ENCODE measurements at places on chromosomes 13 and 19.
A peak's percentile ranks its signal among the peaks of the same experiment; 100 is the strongest.

- no peak for DNase-seq
Observed at GRCh38 chr19:10283301-10284064, 3.3 kb upstream of the ICAM4 start.

DNA sequence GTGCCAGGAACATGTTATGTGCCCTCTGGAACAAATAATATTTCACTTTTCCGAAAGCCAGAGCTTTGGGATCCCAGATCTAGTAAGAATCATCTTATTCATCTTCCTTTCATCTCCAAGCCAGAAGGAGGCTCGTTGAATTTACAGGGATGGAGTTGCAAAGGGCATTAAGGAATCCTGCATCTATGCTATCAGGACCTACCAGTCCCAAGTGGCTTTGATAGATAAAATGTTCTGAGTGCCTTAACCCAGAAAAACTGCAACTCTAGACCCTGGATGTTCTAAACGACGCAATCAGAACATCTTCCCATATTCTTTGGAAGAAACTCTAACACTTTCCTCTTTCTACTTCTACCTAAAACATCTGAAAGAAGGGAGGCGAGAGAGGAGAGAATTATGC is 9.2 kb upstream of the EDDM13 start:
- no peak for DNase-seq

GRCh38 chr13:66618702-66619101 is 611.4 kb downstream of the PCDH9 start:
- DNase-seq, result no peak

GRCh38 chr13:108273429-108274118 is 4.1 kb downstream of the TNFSF13B start:
- DNase-seq, result no peak

DNA sequence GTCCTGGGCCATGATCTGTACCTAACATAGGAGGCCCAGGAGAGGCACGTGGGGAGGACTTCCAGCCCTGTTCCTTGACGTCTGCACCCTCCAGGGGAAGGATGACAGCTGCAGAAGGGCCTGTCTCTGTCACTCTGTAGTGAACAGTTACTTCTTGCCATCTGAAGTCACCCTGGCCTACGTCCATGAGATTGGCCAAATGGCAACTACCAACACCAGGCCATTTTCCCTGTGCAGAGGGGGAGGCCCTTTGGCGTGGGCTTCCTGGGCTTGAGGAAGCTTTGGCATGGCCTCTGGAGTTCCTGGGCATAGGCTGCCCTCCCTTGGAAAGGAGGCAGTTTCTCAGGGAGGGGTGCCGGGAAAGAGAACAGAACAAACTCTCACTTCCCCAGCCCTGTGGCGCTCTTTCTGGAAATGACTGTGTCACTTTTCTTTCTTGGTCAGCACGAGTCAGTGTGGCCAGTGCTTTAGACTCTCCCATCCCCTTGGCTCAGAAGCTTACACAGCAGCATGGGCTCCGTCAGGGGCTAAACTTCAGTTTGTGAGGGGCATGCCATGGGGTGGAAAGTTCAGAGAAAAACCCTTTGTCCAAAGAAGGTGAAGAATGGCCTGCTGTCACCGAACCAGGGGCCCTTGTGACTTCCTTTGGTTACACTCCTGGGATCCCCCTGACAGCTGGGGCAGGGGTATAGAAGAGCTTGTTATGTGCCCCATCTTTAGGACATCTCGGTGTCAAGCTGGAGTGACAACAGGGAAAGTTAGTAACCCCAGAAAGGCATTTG is 5.3 kb downstream of the CARM1 start:
- DNase-seq, result no peak

GRCh38 chr19:18058208-18059009 is 28.3 kb downstream of the IL12RB1 start:
- DNase-seq, result peak; percentile 86

DNA sequence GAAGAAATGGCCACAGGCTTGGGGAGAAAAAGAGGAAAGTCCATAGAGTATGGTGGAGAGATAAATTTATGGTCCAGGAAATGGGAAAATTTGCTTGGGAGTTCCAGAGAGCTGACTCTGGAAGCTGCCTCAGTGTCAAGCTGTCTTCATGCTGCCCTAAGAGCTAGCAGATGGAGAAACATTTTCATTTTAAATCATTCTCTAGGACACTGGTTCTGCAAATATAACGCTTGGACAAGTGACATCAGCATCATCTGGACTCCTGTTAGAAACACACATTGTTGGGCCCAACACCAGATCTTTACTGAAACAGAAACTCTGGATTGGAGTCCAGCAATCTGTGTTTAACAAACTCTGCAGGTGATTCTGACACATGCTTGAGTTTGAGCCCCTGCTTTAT is 592.0 kb upstream of the KLF12 start:
- no peak for DNase-seq

DNA sequence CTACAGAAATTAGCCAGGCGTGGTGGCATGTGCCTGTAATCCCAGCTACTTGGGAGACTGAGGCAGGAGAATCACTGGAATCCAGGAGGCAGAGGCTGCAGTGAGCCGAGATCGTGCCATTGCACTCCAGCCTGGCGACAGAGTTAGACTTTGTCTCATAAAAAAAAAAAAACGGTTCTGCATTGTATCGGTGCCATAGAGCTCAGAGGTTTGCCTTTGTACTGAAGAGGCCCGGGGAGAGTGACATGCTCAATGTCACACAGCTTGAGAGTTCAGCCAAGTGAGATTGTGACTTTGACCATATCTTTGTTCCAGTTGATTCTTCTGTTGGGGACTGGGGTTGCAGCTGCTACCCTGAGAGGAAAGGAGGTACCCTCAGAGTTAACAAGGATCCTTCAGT is 4.3 kb downstream of the HAUS8 start:
- DNase-seq, result no peak

- no peak for DNase-seq
Observed at GRCh38 chr13:43475140-43475539, 311.6 kb downstream of the ENOX1 start.

DNA sequence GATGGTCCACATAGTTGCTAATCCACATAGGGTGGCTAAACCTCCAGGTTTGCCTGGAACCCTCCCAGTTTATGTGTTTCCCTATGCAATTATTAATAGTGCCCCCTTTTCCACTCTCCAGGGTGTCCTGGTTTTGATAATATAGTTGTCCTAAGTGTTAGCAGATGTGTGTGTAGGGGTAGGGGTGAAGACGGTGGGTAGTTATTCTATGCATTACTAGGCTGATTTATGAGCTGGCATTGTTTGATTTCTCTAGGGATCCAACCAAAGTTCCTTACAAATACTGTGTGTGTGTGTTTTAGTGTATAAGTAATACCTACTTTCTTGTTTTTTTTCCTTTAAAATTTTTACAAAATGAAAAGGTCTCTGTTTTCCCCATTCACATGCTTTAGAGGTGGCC is 21.1 kb downstream of the GTF2F2 start:
- DNase-seq, result no peak

- peak; percentile 64 for DNase-seq
Observed at GRCh38 chr13:27379694-27380641, 44.5 kb upstream of the GTF3A start.

DNA sequence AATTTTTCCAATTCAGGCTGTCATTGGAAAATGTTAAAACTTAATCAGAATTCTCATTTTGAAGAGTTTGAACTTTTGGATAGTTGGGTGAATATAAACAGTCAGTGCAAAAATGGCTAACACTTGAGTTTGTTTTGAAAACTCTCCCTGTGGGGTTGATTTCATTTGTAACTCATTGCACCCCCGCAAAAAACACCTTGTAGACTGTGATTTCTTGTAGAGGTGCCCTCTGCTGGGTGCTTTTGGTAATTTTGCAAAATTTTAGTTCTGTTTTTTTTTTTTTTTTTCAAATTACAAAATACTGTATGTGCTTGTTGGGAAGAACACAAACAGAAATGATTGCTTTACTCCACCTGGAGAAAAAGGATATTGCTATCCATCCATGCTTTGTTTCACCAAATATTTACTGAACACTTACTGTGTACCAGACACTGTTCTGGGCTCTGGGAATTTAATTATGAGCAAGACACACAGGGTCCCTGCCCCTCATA is 28.2 kb upstream of the GPI start:
- no peak for DNase-seq

DNA sequence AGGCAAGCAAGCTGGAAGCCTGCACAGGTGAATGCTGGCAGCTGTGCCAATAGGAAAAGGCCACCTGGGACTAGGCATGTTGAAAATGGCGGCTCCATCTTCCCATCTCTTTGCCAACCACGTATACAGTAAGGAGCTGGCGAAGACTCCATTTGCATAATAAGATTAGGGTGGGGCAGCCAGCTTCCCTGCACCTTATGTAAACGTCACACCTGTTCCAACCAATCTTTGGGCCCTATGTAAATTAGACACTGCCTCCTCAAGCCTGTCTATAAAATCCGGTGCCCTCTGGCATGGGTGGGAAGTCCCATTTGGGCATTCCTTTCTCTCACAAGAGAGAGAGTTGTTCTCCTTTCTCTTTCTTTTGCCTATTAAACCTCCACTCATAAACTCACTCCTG is 16.8 kb downstream of the ADGRE2 start:
- DNase-seq, result no peak
